CD4-positive, alpha-beta T cell treated with Interferon alpha-2 for 1 hour (primary cell): ENCODE measurements at places on chromosomes 4 and X.

DNA sequence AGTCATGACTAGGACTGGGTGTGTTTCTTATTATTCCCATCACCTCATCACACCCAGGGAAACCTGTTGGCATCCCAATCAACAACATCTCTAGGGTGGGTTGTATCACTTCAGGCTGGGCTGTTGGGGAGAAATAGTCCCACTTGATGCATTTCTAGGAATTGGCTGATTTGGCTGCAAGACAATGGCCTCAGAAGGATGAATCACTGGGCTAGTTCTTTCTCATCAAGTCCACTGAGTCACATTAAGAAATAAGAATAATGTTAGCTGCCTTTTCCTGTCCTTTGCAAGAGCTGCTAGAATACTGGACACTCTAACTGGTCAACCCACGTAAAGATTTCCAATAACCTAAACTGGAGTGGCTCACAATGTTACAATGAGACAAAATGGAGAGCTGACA, 104.2 kb downstream of the CHRDL1 start:
- DNase-seq: no peak

GRCh38 chr4:183936047-183936446, 30.9 kb downstream of the STOX2 start:
- no peak for DNase-seq

DNA sequence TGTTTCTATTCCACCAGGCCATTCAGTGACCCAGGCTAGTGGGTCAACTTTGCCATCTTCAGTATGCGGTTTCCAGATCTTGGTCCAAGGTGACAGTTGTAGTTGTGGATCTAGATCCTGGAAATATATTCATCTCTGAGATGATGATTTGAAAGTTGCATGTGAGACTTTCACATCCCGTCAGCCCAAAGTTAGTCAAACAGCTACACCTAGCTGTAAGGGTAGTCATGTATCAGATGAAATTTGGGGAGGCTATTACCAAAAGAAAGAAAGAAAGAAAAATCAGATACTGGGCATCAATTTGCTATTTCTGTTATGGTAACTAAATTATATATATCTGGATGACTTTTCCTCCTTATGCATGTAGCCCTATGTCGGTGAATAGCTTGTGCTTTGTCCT, 259.4 kb upstream of the ARX start:
- no peak for DNase-seq

GRCh38 chr4:23932186-23932585, 42.3 kb upstream of the PPARGC1A start:
- no peak for DNase-seq

DNA sequence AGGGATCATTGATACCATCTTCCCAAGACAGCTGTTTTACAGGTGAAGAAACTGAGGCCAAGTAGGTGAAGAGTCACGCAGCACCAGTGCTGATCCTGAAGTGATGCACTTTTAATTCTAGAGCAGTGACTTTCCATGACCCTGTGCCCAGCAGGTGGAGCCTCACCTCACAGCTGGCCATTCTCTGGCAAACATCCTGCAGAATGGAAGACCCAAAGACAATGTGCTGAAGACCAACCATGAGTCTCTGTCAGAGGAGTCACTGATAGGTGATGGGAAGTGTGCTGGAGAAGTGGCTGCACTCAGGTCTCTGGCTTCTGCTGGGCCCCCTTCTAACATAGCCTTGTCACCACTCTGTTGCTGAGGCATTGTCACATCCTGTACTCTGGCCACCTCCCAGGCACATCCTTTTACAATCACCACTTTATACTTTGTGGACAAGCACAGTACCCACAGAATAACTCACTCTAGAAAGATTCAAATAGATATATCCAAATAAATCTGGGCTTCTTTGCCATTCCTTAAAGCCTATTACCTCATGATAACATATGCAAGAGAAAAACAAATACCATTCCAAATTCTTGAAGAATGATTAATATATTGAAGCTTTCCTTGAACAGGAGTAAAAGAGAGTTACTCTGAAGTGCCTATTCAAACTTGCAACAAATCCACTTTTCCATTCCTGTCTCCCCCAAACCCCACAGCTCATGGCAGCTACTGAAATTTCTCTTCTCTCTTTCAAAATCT, 64.1 kb upstream of the SCOC start:
- no peak for DNase-seq

GRCh38 chrX:40933132-40933705, 152.0 kb upstream of the USP9X start:
- no peak for DNase-seq

GRCh38 chr4:155248002-155248896, 39.8 kb downstream of the NPY2R start:
- no peak for DNase-seq

- DNase-seq: no peak
Observed at GRCh38 chr4:168119100-168119499, 26.8 kb downstream of the ANXA10 start.

- peak; percentile 11 for DNase-seq
Observed at GRCh38 chr4:39348371-39349315, 17.5 kb downstream of the RFC1 start.

GRCh38 chrX:3518870-3519269, 172.4 kb upstream of the MXRA5 start:
- DNase-seq: no peak

GRCh38 chrX:70444326-70444945, at the start of gene DLG3:
Gene DLG3, plus strand, starts transcription at chrX:70444835. Its CDS starts 367 bp downstream, at chrX:70445202.
- peak; percentile 41 for DNase-seq

- no peak for DNase-seq
Observed at GRCh38 chr4:102600689-102601088, 99.5 kb downstream of the NFKB1 start.

DNA sequence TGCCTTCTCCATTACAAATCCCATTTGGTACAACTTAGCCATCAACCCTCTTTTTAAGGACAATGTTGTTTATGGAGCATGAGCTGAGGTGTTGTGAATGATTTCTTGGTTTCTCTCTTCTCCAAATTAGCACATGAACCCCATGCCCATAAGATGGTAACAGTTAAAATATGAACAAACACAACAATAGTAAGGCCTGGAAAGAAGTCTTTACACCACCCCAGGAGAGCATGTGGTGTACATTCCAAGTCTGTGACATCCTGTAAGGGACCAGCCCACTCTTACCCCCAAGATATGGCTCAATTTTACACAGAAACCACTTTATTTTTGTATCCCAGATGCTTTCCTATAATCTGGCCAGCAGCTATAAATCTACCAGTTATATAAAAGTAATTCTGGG, 226.1 kb downstream of the COX18 start:
- no peak for DNase-seq

- DNase-seq: no peak
Observed at GRCh38 chr4:1255699-1256098, 6.8 kb upstream of the CTBP1 start.

DNA sequence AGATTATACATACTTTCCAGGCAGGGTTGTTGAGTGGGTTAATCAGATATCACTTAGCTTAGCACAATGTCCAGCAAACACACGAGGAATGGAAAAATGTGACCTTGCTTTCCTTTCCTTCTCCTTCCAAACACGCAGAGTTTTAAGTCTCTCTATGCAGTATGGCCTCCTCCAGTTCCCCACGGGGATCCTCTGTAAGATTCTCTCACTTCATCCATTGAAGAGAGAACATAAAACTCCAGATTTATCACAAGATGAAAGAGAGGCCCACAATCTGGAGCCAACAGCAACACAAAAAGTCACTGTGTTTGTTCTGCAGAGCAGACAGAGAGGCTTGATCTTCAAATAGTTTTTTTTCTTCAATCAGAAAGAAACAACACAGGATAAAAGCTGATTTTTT, 336.8 kb upstream of the CLNK start:
- no peak for DNase-seq

- no peak for DNase-seq
Observed at GRCh38 chr4:97317671-97318070, 825.6 kb downstream of the STPG2 start.

DNA sequence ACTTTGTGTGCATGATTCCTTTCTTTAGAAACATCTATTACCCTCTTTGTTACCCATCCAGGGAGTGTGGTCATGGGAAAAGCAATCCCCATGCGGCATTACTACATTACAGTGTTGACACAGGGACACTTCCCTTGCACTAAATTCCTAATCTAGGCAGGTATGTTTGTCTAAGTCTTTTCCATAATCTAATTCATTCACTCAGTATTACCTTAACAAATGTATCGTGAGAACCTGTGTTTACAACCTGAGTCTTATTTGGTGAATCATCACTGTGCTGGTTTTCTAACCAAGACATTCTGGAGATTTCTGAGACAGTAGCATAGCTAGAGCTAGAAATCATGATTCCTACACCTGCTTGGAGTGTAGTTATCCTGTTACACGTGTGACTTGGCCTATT, 326.8 kb downstream of the BMPR1B start:
- no peak for DNase-seq
